ENCODE measurements at places on chromosomes 2 and 18.

DNA sequence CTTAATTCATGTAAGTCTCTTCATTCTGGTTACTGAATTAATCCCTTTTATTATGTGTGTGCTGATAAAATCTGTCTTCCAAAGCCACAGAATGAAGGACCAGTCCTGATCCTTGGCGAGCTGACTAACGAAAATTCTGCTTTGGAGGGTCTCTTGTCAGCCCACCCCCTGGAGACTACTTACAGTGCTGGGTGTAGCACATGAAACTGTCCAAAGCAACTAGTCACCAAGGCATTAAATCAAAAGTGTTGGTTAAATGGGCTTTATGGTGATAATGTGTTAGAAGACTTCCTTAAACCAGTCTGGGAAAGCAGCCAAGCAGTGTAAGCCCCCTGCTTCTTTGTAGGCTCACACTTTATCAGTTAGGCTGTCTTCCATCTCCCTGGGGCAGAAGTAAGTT is 420.2 kb downstream of the SUCLG1 start:
- DNase-seq = no peak

- DNase-seq = no peak
These were observed 96.8 kb upstream of the CRACDL start for GRCh38 chr2:99032786-99033185.

DNA sequence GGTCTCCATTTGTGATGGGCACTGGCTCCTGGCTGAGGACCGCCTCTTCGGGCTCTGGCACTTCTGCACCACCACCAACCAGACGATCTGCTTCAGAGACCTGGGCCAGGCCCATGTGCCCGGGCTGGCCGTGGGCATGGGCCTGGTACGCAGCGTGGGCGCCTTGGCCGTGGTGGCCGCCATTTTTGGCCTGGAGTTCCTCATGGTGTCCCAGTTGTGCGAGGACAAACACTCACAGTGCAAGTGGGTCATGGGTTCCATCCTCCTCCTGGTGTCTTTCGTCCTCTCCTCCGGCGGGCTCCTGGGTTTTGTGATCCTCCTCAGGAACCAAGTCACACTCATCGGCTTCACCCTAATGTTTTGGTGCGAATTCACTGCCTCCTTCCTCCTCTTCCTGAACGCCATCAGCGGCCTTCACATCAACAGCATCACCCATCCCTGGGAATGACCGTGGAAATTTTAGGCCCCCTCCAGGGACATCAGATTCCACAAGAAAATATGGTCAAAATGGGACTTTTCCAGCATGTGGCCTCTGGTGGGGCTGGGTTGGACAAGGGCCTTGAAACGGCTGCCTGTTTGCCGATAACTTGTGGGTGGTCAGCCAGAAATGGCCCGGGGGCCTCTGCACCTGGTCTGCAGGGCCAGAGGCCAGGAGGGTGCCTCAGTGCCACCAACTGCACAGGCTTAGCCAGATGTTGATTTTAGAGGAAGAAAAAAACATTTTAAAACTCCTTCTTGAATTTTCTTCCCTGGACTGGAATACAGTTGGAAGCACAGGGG is 5.5 kb downstream of the TMEM37 start:
- DNase-seq = no peak

DNA sequence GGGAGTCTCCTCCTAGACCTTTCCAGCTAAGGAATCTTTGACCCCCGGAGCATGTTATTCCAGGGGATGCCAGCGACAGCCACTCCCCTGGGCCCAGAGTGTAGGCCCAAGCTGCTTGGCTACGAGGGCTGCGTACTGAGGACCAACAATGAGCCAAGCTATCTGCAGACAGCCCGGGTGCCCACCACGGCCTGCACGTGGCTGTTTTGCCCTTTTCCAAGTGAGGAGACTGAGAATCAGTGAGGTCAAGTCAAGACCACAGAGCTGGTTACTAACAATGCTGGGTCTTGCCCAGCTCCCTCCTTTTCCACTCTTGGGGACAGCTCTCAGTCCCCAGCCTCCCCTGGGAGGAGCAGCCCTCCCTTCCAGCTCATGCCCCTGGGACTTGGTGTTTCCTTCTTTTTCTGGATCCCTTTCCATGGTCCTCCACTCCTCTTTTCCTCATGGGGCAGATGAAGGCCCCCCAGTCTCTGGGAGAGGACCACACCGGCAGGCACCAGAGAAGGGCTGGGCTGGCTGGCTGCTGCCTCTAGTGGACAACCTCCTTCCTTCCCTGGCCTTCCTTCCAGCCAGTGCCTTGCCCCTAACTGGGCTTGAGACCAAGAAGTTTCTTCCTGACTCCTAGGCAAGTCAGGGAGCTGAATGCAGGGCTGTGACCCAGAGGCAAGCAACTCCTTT is 550 bp upstream of the MALL start:
- no peak for DNase-seq

GRCh38 chr2:120429586-120430500 is 83.9 kb downstream of the INHBB start:
- no peak for DNase-seq

DNA sequence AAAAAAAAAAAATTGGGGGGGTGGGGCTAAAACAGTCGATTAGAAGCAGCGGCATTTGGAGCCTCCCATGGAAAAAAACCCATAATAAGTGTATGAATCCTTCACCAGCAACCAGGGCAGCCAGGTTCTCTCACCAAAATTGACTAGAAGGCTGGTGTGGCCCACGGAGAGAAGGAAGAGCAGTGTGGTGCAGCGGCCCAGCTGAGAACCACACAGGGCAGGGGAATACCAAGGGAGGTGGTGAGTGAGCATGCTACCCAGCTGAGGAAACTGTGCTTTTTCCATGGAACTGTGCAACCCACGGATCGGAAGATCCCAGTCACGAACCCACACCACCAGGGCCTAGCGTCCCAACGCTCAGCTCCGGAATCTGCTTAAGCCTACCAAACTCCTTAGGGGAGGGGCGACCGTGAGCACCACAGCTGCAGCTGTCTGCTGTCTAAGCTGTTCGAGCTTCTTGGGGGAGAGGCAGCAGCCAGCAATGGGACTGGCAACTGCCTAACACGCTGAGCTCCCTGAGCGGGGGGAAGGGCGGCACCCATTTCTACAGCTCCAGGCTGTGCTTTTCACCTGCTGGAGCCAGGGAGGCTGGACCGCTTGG is 1037.2 kb upstream of the ACVR2A start:
- no peak for DNase-seq

GRCh38 chr2:234348081-234348480 is 148.8 kb downstream of the ARL4C start:
- DNase-seq = no peak

DNA sequence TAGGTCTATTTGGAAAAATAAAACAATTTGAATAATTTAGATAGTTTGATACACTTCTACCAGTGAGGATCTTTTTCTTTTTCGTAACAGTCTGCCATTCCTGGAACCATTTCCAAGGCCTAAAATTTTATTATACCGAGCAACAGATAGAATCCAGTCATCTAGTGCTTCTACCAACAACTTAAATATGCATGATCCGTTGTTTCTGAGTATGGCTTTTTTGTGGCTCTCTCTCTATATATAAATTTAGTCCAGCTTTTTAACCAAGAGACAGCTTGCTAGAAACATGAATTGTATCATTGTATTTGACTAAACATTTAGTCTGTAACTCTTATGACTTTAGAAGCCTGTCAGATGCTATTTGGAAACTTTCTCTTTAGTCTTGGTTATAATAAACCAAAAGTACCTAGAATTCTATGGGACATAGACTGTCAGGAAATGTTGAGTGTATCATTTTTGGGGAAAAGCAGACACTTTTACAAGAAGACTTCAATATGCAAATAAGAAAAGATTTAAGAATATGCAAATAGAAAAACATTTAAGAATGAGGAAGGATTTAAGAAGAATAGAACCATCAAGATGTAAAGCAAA is 161.4 kb downstream of the ZEB2 start:
- no peak for DNase-seq

DNA sequence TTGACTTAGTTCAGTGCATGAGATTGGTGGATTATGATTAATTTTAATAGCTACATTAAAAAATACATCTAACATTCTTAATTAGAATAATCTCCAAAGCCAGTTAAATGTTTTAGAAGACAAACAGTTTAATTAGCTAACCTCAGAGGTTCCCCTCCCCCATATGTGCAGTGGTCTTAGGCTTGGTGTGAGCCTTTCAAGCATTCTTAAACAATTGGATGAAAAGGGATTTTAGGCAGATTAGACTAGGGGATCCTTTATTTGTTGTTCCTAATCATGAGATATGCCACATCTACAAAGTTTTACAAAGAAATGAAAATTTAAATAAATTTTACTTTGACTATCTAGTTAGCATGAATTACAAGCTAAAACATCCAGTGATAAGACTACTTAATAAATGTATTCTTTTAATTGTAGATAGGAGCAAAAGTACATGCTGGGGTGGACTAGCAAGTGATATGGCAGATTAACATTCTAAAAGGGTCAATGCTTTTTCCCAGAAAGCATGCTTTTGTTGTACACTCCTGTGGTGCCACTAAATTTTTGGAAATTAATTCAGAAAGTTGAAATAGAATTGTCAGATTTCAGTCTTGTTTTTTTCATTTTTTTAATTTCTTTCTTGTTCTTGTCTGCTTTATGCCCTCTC is 42.7 kb upstream of the OTX1 start:
- DNase-seq = no peak

DNA sequence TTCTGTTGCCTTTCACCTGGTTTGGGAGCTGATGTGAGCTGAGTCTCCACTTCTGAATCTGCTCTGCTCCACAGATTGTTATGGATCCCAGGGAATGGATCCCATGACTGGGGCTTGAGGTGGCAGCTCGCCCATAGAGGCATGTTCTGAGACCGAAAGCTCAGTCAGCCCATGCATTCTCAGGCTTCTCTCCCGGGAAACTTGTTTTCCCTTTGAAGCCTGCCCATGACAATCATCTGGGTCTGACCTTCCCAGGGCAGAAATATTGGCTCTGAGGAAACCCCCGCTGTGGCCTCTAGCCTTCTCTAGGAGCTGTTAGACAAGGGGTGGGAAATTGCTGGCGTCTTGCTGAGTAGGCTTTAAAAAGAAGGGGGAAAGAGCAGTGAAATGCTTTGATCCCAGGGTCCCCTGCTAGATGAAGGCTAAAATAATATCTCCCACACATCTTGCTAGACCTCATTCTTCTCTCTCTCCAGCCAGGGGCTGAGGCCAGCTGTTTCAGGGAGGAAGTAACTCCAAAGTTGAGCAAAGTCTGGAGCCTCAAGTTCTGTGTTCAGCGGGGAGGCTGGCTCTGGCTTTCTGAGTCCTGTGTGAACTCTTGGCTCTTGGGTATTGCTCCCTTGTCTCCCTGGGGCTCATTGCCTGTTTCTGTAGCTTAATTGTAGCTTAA is 2.0 kb downstream of the VAMP8 start:
- DNase-seq = no peak

GRCh38 chr2:124001696-124002430 is 23.2 kb upstream of the CNTNAP5 start:
- no peak for DNase-seq

DNA sequence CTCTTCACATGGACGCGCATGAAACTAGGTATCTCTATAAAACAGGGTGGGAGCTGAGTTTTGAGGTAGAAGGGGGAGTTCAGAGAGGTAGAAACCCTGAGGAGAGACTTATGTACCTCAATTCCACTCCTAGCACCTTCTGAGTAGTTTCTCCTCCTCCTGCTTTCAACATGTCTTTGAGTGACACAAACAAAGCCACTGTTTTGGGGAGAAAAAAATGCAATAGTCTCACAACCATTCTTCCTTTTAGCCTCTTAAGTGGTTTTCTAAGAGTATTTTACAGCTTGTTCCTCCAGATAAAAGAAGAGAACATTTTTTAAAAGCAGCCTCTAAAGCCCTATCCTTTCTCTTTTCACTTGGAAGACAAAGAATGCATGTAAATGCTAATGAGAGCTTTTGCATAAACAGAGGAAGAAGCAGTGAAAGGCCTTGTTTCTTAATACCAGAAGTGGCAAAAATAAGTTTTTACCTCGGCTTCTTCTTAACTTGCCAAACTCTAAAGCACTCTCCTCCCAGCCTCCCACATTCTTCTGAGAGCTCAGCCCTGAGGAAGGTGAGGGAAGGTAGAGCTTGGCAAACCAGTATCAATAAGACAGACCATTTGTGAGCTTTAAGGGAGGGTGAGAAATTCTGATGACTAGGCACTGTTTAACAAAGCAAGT is 1304.4 kb upstream of the ACVR2A start:
- no peak for DNase-seq

DNA sequence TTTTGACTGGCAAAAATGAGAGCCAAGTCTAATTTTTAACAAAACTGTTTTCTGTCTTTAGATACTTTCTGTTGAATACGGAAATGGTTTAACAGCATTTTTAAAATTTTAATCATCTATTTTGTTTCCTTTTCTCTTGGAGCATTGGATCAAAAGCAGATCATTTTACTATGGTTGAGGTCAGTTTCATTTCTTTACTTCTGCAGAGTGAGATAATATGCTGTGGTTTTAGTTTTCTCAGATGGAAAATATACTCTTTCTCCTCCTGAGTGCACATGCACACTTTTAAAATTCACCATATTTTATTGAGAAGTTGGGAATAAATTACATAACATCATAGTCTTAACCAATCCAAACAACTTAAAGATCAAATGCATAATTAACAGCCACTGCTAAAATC is 283.3 kb downstream of the SLC8A1 start:
- no peak for DNase-seq

- no peak for DNase-seq
These were observed 6.2 kb upstream of the PER2 start for GRCh38 chr2:238294393-238295143.

GRCh38 chr2:238551091-238551490 is 124.4 kb downstream of the ASB1 start:
- no peak for DNase-seq

GRCh38 chr2:4690913-4691312 is 987.5 kb downstream of the DCDC2C start:
- DNase-seq = no peak

GRCh38 chr2:188449561-188449960 is 157.9 kb downstream of the GULP1 start:
- DNase-seq = no peak

DNA sequence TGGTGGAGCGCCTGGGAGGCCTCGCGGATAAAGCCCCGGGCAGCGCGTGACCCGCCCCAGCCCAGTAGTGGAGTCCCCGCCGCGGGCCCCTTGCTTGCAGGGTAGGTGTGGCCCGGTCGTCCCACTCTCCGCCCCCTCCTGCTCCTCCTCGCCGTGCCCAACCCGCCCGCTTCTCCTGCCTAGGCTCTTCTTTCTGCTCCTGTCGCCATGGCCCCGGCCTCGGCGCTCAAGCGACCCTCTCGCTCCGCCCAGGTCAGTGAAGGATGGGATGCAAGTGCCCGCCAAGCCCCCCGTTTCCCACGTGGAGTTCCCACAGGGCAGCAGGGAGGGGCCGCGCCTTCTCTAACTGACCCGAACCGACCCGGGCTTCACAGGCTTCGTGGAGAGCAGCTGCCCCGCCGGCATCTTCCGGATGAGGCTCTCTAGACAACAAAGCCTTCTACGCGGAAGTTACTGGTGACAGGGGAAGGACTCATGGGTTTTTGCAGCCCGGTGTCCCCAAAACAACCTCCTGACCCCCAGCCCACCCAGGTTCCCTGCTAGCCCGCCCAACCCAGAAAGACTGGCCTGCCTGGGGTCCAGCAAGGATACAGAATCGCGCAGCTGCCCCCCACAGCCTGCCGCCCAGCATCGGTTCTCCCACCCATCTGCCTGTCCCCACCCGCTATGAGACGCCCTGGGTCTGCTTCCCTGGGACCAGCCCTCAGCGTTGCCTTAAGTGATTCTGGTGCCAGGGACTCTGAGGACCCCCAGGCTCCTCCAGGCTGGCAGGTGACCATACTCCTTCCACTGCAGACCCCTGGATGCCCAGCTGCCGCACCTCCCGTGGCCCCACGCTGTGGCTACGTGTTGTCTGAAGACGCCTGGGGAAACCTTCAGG is 32.8 kb downstream of the TTC32 start:
- peak; percentile 53 for DNase-seq

GRCh38 chr2:163801486-163801885 is 65.7 kb upstream of the FIGN start:
- DNase-seq = no peak

Data from Karpas-422 (cell line).